ENCODE measurements at places on chromosomes 3 and 15. TPM values are rescaled to one million over a fixed set of nuclear protein-coding genes. Genes with fewer than 3 reads are reported as not detected.
A peak's percentile ranks its signal among the peaks of the same experiment; 100 is the strongest.

SEMA3G gene
- total RNA-seq = 27.6 TPM

EHHADH gene
- total RNA-seq = 12.0 TPM

PLA2G4B gene
- total RNA-seq = 14.4 TPM

CYP1A2 gene
- 0.32 TPM for total RNA-seq

DNA sequence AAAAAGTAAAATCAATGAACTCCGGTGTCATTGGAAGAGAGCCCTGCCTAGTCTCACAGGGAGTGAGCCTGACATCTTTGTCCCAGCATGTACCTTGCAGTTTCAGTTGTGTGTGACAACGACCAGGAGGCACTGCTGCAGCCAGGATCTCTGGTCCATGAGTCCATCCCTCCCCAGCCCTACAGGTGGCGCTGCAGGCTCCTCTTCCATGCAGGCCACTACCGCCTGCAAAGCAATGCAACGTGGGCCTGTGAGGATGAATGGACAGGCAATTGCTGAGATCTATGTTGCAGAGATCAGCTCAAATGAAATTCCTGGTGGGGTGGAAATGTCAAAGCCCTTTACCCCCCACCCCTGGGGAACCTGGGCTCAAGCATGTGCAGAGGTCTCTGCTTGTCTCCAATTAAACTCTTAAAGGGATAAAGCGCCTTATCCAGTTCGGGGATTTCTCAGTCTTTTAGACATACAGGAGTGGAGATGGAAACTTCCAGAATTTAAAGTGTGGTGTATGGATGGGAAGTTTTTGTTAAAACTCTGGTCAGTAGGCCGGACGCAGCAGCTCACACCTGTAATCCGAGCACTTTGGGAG lies 35.8 kb downstream of the TKT start:
- no peaks in the 10 kb centered on the region for H3K4me1 ChIP-seq
- H3K27ac ChIP-seq = no peak overlapping the region
- H3K36me3 ChIP-seq = peaks cover 17% of the 10 kb centered on the region
- no peak overlapping the region for H3K4me3 ChIP-seq

DNA sequence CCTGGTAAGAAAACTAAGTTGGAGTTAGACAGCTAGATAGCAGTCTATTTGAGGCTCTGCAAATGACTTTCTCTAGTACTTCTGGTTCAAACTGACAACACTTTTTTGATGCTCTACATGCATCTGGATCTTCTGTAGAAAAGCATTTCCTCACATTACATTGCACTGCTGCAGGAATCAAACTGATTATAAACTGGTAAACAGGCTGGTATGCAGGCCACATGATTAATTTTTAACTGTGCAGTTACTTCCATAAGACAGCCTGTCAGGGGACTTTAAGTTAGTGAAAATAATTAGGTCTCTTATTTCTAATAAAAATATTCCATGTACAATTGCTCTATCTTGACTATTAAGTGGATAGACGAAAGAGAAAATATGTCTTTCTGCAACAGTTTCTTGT lies 550.0 kb upstream of the ALCAM start:
- H3K27me3 ChIP-seq = no peaks in the 10 kb centered on the region
- H3K4me3 ChIP-seq = no peak overlapping the region
- H3K27ac ChIP-seq = no peak overlapping the region
- no peaks in the 10 kb centered on the region for H3K36me3 ChIP-seq
- no peaks in the 10 kb centered on the region for H3K4me1 ChIP-seq
- no peak for DNase-seq

- peak overlapping the region; percentile 93 for H3K4me3 ChIP-seq
- no peaks in the 10 kb centered on the region for H3K36me3 ChIP-seq
- H3K27ac ChIP-seq = no peak overlapping the region
- no peaks in the 10 kb centered on the region for H3K27me3 ChIP-seq
Measured at GRCh38 chr3:142445816-142446254, 2.0 kb downstream of the XRN1 start.

GRCh38 chr3:106425026-106425425 lies 556.2 kb upstream of the CBLB start:
- no peak for DNase-seq
- H3K4me1 ChIP-seq = no peaks in the 10 kb centered on the region
- no peak overlapping the region for H3K4me3 ChIP-seq

- H3K36me3 ChIP-seq = no peaks in the 10 kb centered on the region
- H3K4me1 ChIP-seq = no peaks in the 10 kb centered on the region
- no peak overlapping the region for H3K4me3 ChIP-seq
- DNase-seq = no peak
Measured at GRCh38 chr15:62348118-62348517, 183.0 kb upstream of the C2CD4B start.

DNA sequence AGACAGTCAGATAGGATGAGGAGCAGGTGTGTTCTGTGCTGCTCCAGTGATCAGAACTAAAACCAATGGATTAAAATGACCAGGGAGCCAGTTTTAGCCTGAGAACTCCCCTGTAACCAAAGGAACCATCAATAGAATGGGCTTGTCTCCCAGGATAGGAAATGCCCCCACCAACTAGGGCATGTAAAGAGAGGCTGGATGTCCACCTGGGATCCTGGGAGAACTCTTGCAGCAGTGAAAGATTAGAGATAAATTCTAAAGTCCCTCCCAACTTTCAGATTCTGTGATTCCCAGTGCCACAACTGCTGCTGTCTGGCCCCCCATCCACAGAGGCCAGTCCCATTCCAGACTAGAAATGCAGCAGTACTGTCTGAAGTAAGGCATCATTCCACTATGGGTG lies 33.8 kb downstream of the HDC start:
- DNase-seq = no peak
- no peaks in the 10 kb centered on the region for H3K27me3 ChIP-seq
- no peak overlapping the region for H3K27ac ChIP-seq
- no peak overlapping the region for H3K4me3 ChIP-seq
- H3K36me3 ChIP-seq = no peaks in the 10 kb centered on the region
- no peaks in the 10 kb centered on the region for H3K4me1 ChIP-seq

GRCh38 chr15:72285402-72285801 lies 13.0 kb upstream of the PARP6 start:
- H3K27me3 ChIP-seq = no peaks in the 10 kb centered on the region
- H3K36me3 ChIP-seq = no peaks in the 10 kb centered on the region
- no peak for DNase-seq
- H3K27ac ChIP-seq = no peak overlapping the region
- H3K4me1 ChIP-seq = no peaks in the 10 kb centered on the region

- H3K27me3 ChIP-seq = no peaks in the 10 kb centered on the region
- no peak overlapping the region for H3K27ac ChIP-seq
- no peak overlapping the region for H3K4me3 ChIP-seq
- peaks cover 4% of the 10 kb centered on the region for H3K4me1 ChIP-seq
- DNase-seq = no peak
- H3K36me3 ChIP-seq = no peaks in the 10 kb centered on the region
Measured at GRCh38 chr3:130504701-130505100, 12.3 kb upstream of the COL6A6 start.

GRCh38 chr15:44397869-44398268 lies 29.6 kb upstream of the CTDSPL2 start:
- H3K27me3 ChIP-seq = no peaks in the 10 kb centered on the region
- no peaks in the 10 kb centered on the region for H3K4me1 ChIP-seq
- no peak for DNase-seq
- no peak overlapping the region for H3K27ac ChIP-seq
- H3K4me3 ChIP-seq = no peak overlapping the region

GRCh38 chr3:45817831-45818522 lies 21.6 kb upstream of the SLC6A20 start:
- H3K27ac ChIP-seq = no peak overlapping the region
- no peak for DNase-seq
- H3K4me1 ChIP-seq = peaks cover 8% of the 10 kb centered on the region
- H3K4me3 ChIP-seq = no peak overlapping the region
- H3K27me3 ChIP-seq = no peaks in the 10 kb centered on the region

GRCh38 chr15:58179741-58180381 lies 41.7 kb downstream of the AQP9 start:
- no peaks in the 10 kb centered on the region for H3K4me1 ChIP-seq
- no peak overlapping the region for H3K4me3 ChIP-seq
- H3K27ac ChIP-seq = no peak overlapping the region
- no peaks in the 10 kb centered on the region for H3K27me3 ChIP-seq
